ENCODE measurements at places on chromosomes 2 and 18. TPM values are rescaled to one million over a fixed set of nuclear protein-coding genes. Genes with fewer than 3 reads are reported as not detected.

The TANC1 gene
- polyA plus RNA-seq, result 17.1 TPM

The ARHGAP28 gene
- 25.4 TPM for polyA plus RNA-seq

The WIPF1 gene
- 43.9 TPM for polyA plus RNA-seq

The LHCGR gene
- 0.18 TPM for polyA plus RNA-seq

The ABCB6 gene
- polyA plus RNA-seq, result 36.0 TPM

The RESP18 gene
- polyA plus RNA-seq, result not detected

GRCh38 chr2:230564805-230565779 lies 147.6 kb upstream of the CAB39 start:
- no peak for DNase-seq

GRCh38 chr2:20205915-20206524 lies 18.9 kb downstream of the SDC1 start:
- no peak for DNase-seq

DNA sequence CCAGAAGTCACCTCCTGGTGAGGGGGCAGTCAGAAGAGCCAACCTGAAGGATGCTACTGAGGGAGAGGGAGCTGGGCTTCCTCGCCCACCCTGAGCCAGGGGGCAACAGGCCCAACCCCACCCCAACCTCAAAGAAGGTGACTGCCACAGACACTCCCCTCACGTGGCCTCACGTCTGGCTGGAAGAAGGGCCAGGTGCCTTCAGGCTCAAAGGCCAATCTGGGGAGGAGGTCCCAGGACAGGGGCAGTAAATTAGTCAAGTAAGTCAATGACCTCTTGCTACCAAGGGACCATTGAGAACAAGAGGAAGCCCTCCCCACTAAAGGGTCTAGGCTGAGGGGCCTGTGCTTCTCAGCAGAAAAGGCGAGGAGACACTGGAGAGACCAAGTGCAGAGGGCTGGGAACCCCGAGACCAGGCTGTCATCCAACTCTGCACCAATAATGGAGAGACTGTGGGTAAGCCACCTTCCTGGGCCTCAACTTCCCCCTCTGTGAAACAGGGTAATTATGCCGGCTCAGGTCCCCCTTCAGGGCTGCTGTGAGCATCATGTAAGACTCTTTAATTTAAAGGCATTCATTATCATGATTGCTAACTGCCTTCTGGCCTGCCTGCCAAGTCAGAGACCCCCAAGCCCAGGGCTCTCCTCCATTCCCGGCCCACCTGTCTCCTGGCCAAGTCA lies 20.2 kb upstream of the TNS1 start:
- no peak for DNase-seq

DNA sequence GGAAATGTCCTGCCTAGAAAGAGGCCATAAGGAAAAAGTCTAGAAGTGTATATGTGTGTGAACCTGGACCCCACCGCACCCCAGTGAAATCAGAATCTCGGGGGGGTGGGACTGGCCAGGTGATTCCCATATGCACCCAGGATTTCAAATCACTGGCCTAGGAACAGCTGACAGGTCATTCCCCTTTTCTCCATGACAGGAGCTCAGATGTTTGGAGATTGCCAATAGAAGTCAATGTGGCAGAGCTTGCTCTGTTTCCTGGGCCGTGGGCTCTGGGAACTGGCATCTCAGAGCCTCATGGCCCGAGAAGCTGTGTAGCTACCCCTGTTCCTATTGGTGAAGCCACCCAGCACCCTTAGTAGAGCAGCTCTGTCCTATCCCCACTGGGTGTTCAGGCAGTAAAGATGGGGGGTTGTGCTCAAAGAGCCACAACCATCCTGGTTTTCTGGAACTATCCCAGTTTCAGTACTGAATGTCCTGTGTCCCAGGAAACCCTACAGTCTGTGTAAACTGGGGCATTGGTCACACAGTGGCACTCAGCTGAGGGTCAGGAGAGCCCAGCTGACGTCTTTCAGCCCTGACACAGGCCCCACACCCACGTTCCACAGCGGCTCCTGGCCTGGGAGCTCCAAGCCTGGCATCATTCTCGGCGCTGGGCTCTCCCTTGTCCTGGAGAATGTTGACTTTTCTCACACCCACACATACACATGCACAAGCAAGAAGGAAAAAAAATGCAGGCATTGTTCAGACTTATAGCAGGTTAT lies 18.9 kb downstream of the GNLY start:
- DNase-seq, result no peak

- DNase-seq, result no peak
Measured at GRCh38 chr2:209380293-209380692, 43.6 kb upstream of the MAP2 start.

- DNase-seq, result no peak
Measured at GRCh38 chr2:20175267-20175666, 49.7 kb downstream of the SDC1 start.

DNA sequence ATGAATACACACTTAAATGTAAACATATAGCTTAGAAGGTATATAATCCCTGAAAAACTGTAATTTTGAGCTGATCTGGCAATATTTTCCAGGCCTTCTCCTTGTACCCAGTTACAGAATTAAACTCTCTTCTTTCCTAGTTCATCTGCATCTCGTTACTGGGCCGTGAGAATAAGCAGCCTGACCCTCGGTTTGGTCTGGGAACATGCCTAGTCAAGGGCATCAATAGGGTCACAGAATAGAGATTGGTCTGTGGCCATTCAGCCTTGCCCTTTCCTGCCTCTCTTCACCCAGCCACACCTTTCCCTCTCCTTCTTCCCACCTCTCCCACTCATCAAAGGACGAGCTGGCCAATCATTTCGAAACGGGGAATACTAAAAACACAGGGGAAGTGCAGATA lies 27.3 kb downstream of the SULT1C2 start:
- DNase-seq, result no peak

All from muscle of back (tissue), 13 donors.